ENCODE measurements at places on chromosomes 4 and X.

DNA sequence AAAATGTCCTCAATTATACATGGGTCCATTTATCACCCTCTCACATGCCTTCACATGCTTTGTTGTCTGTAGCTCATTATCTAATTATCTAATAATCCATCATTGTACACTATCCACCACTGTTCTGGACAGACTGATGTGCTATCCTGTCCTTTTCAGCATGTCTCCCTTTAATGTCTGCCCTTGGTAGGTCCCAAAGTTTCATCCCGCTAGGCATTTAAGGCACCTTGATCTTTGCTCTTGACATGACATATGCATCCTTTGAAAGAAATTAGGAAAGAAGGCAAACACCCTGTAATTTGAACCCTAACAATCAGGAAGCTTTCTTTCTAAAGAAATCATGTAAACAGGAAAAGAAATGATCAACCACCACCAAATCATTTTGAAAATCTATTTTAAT lies 5.7 kb downstream of the CHST7 start:
- DNase-seq: no peak

DNA sequence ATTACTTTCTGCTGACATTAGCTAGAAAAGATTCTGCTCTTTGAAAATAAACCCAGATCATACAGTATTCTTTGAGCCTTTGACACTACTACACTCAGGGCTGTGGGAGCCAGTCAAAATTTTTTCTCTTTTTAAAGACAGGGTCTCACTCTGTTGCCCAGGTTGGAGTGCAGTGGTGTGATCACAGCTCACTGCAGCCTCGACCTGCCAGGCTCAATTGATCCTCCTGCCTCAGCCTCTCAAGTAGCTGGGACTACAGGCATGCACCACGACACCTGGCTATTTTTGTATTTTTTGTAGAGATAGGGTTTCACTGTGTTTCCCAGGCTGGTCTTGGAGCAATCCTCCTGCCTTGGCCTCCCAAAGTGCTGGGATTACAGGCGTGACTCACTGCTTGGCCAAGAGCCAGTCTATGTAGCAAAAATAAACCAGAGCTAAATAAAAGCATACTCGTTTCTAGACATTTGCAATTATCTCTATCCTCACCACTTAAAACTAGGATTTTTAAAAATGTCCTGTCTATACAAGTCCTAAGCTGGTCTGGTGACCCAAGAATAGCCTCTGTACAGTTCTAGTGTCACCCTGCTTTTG lies 43.2 kb downstream of the AKAP4 start:
- no peak for DNase-seq

- DNase-seq: no peak
These were observed 138.9 kb downstream of the DCLK2 start for GRCh38 chr4:150217192-150217591.

DNA sequence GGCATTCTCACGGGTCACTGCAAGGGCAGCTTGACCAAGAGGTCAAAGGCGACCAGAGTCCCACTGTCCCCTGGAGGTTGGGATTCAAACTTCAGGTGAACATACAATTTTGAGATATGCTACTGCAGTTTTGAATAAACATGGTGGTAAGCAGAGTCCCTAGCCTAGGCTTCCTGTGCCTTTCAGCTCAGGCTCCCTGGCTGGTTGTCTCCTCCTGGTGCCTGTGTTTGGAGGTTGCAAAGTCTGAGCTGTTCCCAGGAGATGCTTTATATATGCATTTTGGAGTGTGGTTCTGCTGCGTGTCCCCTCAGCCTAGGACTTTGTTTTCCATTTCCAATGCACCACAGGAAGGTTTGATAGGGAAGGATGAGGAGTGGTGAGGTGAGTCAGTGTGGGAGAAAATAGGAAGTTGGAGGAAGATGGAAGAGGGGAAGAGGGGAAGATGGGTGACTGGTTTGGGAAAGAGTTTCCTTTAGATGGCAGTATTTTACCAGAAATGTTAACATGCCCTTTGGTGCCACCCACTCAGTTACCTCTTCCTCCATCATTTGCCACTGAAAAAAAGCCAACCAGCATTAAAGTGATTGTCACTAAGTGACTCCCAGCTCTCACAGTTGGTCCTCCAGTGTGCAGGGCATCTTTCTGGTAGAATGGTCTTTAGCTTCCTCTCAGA lies 211.7 kb upstream of the AGTR2 start:
- no peak for DNase-seq

GRCh38 chr4:153432965-153433753 lies 33.0 kb upstream of the TMEM131L start:
- peak; percentile 59 for DNase-seq

DNA sequence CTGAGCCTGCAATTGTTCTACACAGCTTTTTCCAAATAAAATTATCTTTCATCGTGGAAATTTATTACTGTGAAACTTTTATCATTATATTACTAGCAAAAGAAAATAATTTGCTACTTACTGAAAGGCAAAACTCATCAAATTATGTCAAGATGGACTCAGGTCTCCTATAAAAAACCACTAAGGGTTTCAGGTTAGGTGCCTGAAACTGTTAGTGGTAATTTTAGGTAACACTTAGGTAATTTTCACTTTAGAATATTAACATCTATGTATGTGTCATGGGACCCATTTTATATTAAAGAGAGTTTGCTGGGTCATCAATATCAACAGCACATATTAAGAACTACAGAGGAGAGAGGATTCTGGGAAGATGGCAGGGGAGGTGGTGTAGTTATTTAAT lies 651.5 kb downstream of the CENPC start:
- no peak for DNase-seq

DNA sequence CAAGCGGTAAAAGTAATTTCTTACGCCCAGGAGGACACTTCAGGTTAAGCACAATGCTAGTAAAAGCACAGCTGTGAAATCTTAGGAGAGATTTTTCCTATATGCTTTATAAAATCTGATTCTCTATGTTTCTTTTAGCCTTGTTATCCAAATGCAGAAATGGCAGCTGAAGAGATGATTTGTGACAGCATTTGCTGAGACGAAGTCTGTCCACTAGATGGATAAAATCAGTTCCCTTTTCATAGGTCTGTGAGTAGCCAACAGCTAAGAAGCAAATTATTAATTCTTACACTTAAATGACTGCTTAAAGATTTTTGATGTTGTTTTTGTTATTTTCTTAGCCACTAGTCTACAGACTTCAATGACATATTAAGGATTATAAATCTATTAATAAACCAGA lies 5.3 kb downstream of the GPM6A start:
- DNase-seq: no peak

GRCh38 chrX:136896121-136896914 lies 15.8 kb upstream of the RBMX start:
- DNase-seq: no peak

- DNase-seq: no peak
These were observed 1348.8 kb downstream of the STIM2 start for GRCh38 chr4:28209371-28209924.

- DNase-seq: no peak
These were observed 22.1 kb upstream of the NDST3 start for GRCh38 chr4:118012142-118012541.

DNA sequence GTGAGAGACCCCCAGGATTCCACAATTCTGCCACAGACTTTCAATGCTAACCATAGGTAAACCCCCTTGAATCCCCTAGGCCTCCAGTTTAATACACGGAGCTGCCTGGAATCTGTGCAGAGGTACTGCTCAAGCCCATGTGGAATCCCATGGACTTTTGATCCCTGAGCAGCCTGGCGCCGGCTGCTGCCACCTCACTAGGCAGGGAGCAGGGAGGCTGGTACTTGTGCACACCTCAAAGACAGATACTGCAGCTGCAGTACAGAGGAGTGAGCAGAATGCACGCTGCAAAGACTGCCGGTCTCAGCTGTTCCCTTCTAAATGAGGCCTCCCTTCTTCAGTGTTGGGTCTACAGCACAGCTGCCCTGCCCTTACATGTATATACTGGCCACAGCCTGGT lies 79.4 kb downstream of the RPS6KA6 start:
- no peak for DNase-seq

DNA sequence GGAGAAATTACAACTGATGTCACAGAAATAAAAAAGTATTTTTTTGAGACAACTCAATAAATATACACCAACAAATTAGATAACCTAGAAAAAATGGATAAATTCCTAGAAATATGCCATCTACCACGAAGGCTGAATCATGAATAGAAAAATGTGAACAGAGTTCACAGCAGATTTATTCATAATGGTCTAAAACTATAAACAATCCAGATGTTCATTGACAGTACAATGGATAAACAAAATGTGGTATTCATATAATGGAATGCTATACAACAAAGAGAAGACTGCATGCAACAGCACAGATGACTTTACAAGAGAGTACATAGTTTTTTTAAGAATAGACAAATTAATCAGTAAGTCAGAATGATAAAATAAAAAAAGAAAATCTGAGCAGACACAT lies 55.2 kb downstream of the CLOCK start:
- DNase-seq: no peak
